ENCODE measurements at places on chromosomes 7 and 10. TPM values are rescaled to one million over a fixed set of nuclear protein-coding genes. Genes with fewer than 3 reads are reported as not detected.
A peak's percentile ranks its signal among the peaks of the same experiment; 100 is the strongest.

GRCh38 chr10:71286521-71287294 is 32.4 kb upstream of the SLC29A3 start:
- no peak for DNase-seq

The TRIM73 gene
- not detected for total RNA-seq

The ADARB2 gene
- total RNA-seq = not detected

DNA sequence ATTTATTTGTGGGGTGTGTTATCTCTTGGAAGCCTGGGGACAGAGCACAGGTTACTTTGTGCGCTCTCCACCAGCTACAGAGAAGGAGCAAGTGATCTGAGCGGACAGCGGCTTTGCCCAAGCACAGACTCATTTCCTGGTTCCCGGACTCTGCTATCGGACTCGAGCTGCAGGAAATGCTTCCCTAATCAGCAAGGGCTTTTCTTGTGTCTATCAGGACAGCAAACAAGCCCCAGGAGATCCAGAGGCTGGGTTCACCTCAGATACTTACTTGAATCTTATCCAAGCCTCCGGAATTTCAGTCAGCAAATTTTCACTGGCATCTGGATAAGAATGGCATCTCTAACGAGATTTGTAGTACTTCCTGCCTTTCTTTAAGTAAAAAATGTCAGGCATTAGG is 27.8 kb downstream of the MRC1 start:
- peak; percentile 69 for DNase-seq

The LIPM gene
- total RNA-seq = not detected

DNA sequence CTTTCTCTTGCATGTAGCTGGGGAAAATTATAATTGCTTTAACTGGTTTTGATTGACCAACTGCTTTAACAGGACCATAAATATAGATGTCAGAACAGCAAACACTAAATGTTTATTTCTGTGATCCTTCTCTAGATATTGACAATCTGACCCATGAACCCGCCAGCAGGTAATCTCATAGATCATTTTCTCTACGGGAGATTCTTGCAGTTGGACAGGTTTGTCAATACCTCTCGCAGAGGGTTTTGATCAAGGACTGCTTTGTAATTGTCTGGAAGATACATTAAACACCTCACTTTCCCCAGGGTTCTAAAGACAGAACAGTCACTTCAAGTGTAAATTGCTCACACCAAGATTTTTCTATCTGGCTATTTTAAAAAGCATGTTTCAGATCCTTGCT is 235.8 kb upstream of the RHOBTB1 start:
- no peak for DNase-seq

The TMEM213 gene
- total RNA-seq = not detected

The NPFFR1 gene
- total RNA-seq = not detected

The CALCR gene
- not detected for total RNA-seq

The ANLN gene
- 133 TPM for total RNA-seq

- DNase-seq = no peak
Observed at GRCh38 chr10:110209926-110210673, 2.7 kb downstream of the MXI1 start.

DNA sequence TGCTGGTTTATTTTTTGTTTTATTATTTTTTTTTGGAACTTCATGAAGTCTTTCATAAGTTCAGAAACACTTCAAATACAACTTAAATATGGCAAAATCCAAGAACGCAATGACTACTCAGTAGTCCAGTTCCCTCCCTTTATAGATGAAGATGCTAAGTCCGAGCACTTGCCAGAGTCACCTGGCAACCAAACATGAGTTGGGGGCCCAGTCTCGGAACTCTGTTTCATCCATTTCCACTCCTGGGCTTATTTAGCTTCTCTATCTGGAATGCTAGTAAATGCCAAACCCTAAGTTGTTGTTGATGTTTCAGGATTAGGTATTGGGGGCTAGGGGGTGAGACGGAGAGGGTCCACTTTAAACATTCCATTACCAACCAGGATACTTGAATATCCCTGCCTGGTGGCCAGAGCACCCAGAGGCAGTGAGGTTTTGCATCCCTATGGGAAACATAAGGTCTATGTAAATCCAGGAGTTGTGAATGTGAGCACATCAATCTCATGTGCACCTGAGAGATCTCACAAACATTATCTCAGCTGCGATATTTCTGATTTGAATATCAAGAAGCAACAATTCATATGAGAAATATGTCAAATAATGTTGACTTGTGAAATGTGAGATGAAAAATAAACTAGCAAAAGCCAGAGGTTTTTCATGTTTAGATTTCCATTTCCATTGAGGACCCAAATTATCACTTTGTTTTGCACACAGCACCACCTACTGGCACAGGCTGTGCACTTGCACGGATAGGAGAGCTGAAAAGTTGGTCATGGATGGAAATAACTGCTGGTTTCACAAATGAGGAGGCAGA is 129.3 kb downstream of the PKD1L1 start:
- DNase-seq = peak; percentile 61

DNA sequence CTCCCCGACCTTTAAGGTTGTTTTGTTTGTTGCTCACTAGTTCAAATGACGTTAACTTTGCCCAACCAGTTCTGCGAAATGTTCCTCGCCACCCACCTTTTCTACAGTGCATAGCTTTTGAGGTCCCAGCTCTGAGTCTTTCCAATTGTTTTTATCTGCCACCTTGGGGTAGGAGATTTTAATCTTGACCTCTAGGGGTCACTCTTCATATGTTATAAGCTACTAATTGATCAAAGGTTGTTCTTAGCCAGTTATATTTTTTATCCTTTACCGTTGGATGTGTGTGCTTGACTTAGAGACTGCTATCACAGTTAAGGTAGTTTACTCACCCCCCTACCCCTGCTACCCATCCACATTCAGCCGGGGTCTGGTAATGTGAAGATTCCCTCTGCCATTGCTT is 372.4 kb downstream of the SUGCT start:
- DNase-seq = peak; percentile 31

The UCN3 gene
- total RNA-seq = not detected

The LMBR1 gene
- 104 TPM for total RNA-seq

DNA sequence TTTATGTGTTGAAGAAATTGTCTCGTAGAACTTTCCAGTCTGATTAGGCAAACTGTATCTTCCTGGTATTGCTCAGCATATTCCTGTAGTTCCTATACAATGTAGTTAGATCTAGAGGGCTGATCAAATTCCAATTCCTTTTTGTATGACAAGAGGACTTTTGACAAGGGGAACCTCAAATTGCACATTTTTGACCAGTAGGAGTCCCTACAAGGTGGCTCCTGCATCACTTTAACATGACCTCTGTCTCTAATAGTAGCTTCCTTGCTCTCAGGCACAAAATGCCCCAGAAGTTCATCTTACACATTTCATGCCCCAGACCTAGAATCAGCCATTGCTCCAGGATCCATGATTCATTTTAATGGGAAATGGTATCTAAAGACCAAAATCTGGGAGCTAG is 18.7 kb downstream of the HERPUD2 start:
- DNase-seq = no peak

GRCh38 chr7:44213877-44214388 is 13.2 kb downstream of the YKT6 start:
- DNase-seq = no peak

DNA sequence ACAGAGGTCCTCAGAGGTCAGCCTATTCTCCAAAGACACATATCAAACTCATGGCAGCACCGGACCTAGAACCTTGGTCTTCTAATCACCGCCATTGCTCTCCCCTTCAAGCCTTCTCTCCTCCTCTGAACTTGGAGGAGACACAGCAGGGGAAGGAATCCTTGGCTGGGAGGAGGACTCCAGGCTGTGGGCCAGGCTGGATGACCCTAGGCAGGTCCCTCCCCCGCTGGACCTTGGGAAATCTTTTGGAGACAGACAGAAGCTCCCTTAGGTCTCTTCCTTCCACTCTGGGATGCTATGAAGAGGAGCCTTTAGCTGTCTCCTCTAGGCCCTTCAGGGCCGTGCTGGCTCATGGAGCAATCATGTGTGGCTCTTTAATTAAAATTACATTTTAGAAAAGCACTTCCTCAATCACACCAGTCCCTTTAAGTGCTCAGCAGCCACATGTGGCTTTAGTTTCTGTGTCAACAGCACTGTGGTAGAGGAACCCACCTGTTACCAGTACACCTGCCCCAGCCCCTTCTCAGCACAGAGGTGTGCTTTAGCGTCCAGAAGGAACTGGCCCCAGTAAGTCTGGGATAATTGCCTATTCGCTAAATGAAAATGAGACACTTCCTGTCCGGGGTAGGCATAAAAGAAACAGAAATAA is 238.2 kb downstream of the CELF2 start:
- DNase-seq = no peak

The KLF14 gene
- 0.20 TPM for total RNA-seq

The ICA1 gene
- 1.3 TPM for total RNA-seq

GRCh38 chr10:84537447-84537931 is 209.1 kb downstream of the CCSER2 start:
- peak; percentile 62 for DNase-seq

- no peak for DNase-seq
Observed at GRCh38 chr10:95478185-95478584, 83.0 kb downstream of the SORBS1 start.

GRCh38 chr7:831596-832166 is 595 bp upstream of the SUN1 start:
- peak; percentile 90 for DNase-seq
